Stimulated activated CD8-positive, alpha-beta memory T cell treated with anti-CD3 and anti-CD28 coated beads, Interleukin-2, amount 100 ng/mL, for 1 hour (primary cell): ENCODE measurements at places on chromosomes 12 and 14.

- DNase-seq, result no peak
These were observed 839 bp downstream of the CLEC9A start for GRCh38 chr12:10031321-10031720.

DNA sequence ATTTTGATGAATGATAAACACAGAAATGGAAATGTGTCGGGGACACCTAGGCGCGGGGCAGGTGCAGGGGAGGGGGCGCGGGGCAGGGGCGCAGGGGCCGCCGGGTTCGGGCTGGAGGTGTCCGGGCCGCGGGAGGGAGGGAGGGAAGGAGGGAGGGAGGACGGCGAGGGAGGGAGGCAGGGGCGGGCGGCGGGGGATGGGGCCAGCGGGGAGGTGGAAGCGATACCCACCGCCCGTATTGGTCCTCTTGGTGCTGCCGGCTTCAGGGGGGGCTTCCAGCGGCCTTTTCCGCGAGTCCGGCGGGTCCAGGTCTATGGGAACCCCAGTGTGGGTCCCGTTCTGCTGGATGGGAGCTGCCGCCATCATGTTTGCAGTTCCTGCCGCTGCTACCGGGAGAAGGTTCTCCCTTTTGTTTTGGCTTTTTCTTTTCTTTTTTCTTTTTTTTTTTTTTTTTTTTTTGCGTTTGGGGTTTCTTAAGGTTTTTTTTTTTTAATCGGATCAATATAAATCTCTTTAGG, 703 bp downstream of the NOVA1 start:
- DNase-seq, result no peak

DNA sequence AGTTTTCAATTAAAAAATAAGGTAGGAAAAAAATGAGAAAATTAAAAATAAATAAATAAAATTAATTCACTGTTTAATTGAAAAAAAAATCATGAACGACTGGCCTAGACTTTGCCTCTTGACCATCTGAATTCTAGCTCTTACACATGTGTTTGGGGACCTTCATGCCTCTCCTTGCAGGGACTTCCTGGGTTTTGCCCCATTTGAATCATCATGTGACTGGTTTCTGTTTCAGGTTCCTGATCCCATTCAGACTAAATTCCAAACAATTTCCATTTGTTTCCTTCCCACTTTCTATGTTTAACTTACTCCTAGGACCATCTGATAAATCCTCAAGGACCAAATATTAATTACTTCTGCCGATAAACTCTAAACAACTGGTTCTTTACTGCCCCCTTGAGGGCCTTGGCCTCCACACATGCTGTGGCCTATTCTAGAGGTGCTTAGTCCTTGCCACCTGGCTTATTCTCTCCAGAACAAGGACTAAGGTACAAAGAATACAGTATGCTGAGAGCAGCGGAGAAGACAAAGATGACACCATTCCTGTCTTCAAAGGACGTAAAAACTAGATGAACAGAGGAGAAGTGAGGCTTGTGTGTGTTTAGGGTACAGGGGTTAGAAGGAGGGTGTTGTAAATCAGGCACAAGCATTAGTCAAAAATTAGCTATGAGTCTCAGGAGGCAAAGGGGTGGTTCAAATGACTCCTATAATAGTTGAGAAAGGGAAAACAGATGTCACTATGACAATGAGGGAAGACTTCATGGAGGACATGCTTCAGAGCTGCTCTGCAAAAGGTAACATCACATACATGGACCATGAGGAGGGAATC, 125.8 kb upstream of the AVPR1A start:
- DNase-seq, result no peak

- no peak for DNase-seq
These were observed 295.9 kb downstream of the DIO2 start for GRCh38 chr14:79915406-79915805.

- no peak for DNase-seq
These were observed 247.0 kb downstream of the SLC41A2 start for GRCh38 chr12:104710940-104711689.
